H9 (cell line): ENCODE measurements at places on chromosomes 3 and 15. TPM values are rescaled to one million over a fixed set of nuclear protein-coding genes. Genes with fewer than 3 reads are reported as not detected.

Gene PARP14
- 16.4 and 17.4 TPM in 2 replicates for total RNA-seq

Gene GMNC
- not detected in 2 replicates for total RNA-seq

Gene SCN5A
- 6.5 and 8.0 TPM in 2 replicates for total RNA-seq

Gene TM4SF18
- total RNA-seq, result 8.1 and 9.8 TPM in 2 replicates

Gene CFAP161
- total RNA-seq, result 0.24 TPM in 1 of 2 replicates, not detected in the other

Gene PLA2G4D
- total RNA-seq, result 0.33 TPM in 1 of 2 replicates, not detected in the other

Gene TMEM212
- not detected in 2 replicates for total RNA-seq

Gene RASGRP1
- total RNA-seq, result 0.50 and 0.85 TPM in 2 replicates

DNA sequence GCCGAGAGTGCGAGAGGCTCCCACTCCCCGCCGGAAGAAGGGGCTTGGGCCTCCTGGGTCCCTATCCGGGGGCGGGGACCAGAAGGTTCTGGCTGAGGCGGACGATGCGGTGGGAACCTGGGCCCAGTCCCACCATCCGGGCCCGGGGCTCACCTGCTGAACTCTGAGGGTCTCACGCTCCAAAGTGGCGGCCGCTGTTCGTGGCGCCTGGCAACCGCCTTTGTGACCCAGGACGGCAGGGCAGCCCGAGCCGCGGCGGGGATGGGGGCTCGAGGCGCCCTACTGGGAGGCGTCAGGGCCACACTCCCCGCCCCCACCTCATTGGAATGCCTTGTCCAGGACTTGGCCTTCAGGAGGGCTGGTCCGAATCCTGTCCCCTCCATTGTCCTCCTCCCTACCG is at the start of gene FANCD2OS:
Gene FANCD2OS, minus strand, starts transcription at position 165 of the 400 bp plus-strand sequence. CDS start 3,481 bp downstream, outside the sequence.
- no peak within 1 kb of the TSS for H3K4me3 ChIP-seq
- H3K27me3 ChIP-seq, result no peaks in the 10 kb centered on the region
- H3K4me1 ChIP-seq, result no peaks in the 10 kb centered on the region
- H3K36me3 ChIP-seq, result no peaks in the 10 kb centered on the region

DNA sequence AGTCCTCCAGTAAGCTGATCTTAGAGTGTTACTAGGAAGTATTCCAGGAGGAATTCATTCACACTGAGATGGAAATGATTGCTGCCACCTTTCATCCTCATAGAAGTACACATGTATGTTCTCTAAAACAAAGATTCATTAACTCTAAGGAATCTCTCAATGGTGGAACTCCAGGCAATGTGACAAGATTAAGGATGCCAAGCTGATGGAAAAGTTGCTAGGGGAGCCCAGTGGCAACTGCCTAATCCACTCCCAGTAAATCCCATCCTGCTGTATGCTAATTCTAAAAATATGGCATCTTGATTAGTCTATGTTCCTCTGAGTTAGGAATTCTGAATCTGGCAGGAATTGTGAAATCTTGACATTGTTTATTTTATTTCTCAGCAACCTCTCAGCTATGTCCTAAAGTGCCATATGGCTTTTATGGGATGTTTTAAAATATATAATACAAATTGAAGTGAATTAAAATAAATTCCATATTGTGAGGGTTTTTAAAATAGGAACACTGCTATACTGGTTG is 210.0 kb upstream of the TRIM42 start:
- no peaks in the 10 kb centered on the region; the same call in 1 of the 2 replicates for H3K4me1 ChIP-seq
- H3K27ac ChIP-seq, result no peak overlapping the region
- H3K27me3 ChIP-seq, result no peaks in the 10 kb centered on the region

GRCh38 chr3:63519426-63519825 is 133.0 kb upstream of the SNTN start:
- no peaks in the 10 kb centered on the region for H3K27me3 ChIP-seq
- H3K27ac ChIP-seq, result no peak overlapping the region
- DNase-seq, result no peak

- H3K36me3 ChIP-seq, result peaks cover 51% of the 10 kb centered on the region
- DNase-seq, result no peak
- no peaks in the 10 kb centered on the region for H3K27me3 ChIP-seq
- no peaks in the 10 kb centered on the region; the same call in 1 of the 2 replicates for H3K4me1 ChIP-seq
- H3K4me3 ChIP-seq, result no peak overlapping the region
- H3K27ac ChIP-seq, result no peak overlapping the region
Measured at GRCh38 chr15:74845208-74845568, 2.2 kb upstream of the ULK3 start.

- no peaks in the 10 kb centered on the region for H3K27me3 ChIP-seq
- DNase-seq, result no peak
- H3K4me1 ChIP-seq, result no peaks in the 10 kb centered on the region
- H3K27ac ChIP-seq, result no peak overlapping the region
Measured at GRCh38 chr15:45884289-45884688, 249.5 kb downstream of the SQOR start.

- H3K27me3 ChIP-seq, result no peaks in the 10 kb centered on the region
- H3K27ac ChIP-seq, result no peak overlapping the region
- no peaks in the 10 kb centered on the region for H3K36me3 ChIP-seq
- DNase-seq, result no peak
- no peaks in the 10 kb centered on the region for H3K4me1 ChIP-seq
Measured at GRCh38 chr3:30945291-30945690, 50.8 kb upstream of the GADL1 start.

DNA sequence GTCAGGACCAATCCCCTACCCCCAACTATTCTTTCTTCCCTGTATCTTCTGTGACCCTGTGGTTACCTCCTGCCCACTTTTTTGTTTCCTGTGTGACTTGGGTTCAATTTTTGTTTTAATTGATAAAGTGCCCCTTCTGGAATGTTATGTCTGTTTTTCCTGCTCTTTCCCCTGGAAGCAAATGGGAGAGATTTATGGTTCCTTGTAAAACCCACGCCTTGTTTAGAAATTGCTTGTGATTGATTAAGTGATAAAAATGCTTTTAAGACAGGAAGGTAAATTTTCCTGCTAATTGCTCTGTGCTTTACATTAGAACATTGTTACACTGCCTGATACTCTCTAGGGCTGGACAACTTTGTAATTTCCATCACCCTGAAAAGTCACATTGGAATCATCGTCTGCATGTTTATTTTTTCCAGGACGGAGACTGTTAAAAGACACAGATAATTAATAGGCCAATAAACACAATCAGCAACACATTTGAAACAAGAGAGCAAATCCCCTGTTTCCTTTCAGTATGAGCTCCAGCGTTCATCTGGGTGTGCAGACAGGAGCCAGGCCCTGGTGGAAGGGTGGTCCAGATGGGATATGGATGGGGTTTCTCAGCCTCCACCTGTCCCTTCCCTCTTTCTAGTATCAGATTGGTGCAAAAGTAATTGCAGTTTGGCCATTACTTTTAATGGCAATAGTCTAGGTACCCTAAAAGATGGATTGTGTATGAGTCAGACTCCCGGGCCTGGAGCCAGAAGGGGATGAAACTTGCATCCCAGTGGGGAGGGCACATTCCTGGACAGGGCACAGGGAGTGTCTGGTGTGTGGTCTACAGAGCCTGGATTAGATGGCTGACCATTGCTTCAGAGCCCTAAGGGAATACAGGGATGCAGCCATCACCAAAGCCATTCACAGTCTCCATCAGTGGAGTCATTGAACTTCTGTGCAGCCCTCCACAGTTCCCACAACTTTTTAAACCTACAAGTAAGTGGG is 58.1 kb upstream of the AGBL1 start:
- no peak overlapping the region for H3K4me3 ChIP-seq
- no peak for DNase-seq
- no peaks in the 10 kb centered on the region for H3K36me3 ChIP-seq
- no peaks in the 10 kb centered on the region for H3K27me3 ChIP-seq
- H3K27ac ChIP-seq, result no peak overlapping the region
- H3K4me1 ChIP-seq, result no peaks in the 10 kb centered on the region
